Right lung (tissue), 10 donors: ENCODE measurements at places on chromosomes 2 and 18. TPM values are rescaled to one million over a fixed set of nuclear protein-coding genes. Genes with fewer than 3 reads are reported as not detected.

The C2orf66 gene
- 0.40 TPM for polyA plus RNA-seq

The FAM124B gene
- polyA plus RNA-seq: 34.6 TPM

The REG3G gene
- polyA plus RNA-seq: not detected

The MATN3 gene
- polyA plus RNA-seq: 9.1 TPM

The ITM2C gene
- 284 TPM for polyA plus RNA-seq

The TUBB6 gene
- polyA plus RNA-seq: 66.7 TPM

The SKA1 gene
- 9.8 TPM for polyA plus RNA-seq

The QPCT gene
- polyA plus RNA-seq: 19.5 TPM

The RNF125 gene
- 7.8 TPM for polyA plus RNA-seq

The EPG5 gene
- 34.5 TPM for polyA plus RNA-seq

The SPP2 gene
- 0.27 TPM for polyA plus RNA-seq

The VIT gene
- polyA plus RNA-seq: 0.12 TPM

GRCh38 chr2:112523291-112523777, 18.9 kb upstream of the POLR1B start:
- DNase-seq: no peak

GRCh38 chr2:152028182-152028862, 70.5 kb downstream of the CACNB4 start:
- DNase-seq: no peak

DNA sequence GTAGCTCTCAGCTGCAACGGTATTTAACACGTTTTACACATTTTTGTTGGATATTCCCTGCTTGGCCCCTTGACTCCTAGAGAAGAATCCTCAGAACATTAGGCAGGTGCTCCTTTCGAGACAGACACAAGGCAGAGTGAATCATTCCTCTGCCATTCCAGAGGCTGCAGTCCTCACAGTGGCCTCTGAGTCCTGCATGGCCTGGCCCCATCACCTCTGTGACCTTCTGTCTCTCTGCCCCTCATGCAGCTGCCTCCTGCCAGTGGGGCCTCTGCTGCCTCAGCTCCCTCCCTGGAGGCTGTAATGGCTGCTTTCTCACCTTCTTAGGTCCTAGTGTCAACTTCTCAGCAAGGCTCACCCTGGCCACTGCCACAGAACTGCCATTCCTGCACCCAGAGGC, 101.3 kb downstream of the PTPRM start:
- DNase-seq: no peak

- no peak for DNase-seq
Observed at GRCh38 chr2:9703701-9704221, 73.0 kb upstream of the YWHAQ start.

- no peak for DNase-seq
Observed at GRCh38 chr2:241592126-241592845, 33.7 kb downstream of the BOK start.

DNA sequence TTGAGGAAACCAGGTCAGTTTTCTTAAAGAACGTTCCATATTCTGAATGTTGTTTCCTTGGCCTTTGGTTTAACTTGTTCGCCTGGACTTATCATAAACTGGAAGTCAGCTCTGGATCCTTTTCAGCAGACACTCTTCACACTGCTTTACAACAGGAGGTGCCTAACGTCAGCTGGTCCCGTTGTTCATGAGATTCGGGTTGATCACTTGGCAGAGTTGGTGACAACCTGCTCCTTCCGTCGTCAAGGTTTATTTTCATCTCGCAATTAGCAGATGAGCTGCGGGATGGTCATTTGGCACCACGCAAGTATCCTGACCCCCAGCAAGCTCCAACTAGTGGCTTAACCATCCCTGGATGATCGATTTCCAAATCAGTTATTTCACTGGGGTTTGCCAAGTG, 23.0 kb upstream of the BIN1 start:
- DNase-seq: no peak

- DNase-seq: no peak
Observed at GRCh38 chr2:101754618-101755017, 57.1 kb downstream of the MAP4K4 start.

DNA sequence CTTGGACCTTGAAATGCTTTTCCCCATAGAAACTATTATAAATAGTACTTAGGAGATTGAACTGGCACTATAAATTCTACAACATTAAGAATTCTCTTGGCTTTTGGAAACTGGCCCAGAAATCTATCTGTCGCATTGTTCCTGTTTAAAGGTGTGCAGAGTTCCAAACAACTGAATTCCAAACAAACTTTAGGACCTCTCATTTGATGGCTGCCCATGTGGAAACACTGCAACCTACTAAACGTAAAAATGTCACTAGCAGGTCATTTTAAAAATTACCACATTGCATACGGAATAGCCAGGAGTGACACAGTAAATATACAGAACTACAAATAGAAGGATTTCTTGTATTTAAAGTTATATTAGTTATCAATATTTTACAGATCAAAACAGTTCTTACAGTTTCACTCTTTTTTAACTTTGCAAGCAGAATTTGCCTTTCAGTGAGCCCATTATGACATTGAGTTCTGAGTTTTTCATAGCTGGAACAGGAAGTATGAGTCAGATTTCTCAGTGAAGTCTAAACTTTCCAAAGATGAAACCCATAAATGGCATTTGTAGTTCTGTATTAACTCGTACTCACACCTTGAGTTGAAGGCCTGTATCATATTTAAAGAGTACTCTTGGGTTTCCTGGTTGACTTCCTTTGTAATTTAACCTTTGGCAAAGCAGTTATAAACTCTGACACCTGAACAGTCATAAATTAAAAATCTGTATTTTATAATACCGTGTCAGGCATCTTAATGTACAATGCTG, 142.3 kb upstream of the BOD1L2 start:
- no peak for DNase-seq

- no peak for DNase-seq
Observed at GRCh38 chr2:224608104-224608503, 22.9 kb upstream of the CUL3 start.

DNA sequence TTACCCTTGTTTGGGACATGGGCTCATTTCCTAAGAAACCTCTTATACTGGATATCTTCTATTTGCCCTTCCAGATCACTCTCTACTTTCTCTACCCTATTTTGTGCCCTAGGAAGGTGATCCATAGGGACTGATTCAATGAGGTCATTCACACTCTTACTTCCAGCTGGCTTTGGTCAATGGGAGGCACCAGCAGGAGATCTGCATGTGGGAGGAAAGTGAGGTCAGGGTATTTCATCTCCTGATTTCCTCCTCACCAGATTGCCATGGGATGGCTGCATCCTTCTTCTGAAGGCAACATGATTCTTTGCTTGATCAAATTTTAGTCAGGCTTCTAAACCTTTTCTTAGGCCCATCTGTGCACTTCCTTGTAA, 15.2 kb downstream of the M1AP start:
- no peak for DNase-seq

DNA sequence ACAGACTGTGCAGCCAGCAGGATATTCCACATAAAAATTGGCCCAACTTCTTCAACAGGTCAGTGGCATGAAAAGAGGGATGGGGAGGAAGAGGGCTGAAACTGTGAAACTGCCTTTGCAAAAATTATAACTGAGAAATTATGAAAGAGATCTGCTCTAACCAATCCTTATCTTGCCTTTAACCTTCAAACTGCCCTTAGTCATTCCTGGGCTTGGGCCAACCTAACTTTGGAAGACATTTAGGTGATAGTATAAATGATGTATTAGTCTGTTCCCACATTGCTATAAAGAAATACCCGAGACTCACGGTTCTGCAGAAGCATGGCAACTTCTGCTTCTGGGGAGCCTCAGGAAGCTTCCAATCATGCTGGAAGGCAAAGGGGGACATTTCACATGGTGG, 74.5 kb downstream of the RPL31 start:
- DNase-seq: no peak

GRCh38 chr2:196481324-196481697, 158.2 kb upstream of the CCDC150 start:
- DNase-seq: no peak

DNA sequence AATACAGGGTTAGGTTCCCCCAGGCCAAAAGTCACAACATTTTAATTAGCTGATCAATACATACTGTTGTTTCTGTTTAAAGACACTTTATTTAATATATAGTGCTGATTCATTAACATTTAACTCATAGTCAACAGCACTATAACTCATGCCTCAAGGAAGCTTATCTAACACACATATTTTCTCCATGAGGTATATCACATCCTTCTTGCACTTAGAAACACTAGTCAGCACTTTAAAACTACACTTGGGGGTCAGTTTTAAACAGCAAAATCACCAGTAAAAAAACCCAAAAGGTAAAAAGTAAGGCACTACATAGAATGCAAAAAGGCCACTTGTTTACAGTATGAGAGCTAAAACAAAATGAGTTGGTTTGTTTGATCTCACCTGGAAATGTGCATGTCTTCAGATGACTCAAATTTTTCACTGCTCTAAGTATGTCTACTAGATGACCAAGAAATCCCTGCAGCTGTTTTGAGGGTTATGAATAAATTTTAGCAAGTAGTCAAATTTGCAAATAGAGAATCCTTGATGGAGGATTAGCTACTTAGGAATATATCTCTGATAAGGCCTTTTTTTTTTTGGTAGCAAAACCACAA, 54.1 kb upstream of the EPB41L5 start:
- no peak for DNase-seq

DNA sequence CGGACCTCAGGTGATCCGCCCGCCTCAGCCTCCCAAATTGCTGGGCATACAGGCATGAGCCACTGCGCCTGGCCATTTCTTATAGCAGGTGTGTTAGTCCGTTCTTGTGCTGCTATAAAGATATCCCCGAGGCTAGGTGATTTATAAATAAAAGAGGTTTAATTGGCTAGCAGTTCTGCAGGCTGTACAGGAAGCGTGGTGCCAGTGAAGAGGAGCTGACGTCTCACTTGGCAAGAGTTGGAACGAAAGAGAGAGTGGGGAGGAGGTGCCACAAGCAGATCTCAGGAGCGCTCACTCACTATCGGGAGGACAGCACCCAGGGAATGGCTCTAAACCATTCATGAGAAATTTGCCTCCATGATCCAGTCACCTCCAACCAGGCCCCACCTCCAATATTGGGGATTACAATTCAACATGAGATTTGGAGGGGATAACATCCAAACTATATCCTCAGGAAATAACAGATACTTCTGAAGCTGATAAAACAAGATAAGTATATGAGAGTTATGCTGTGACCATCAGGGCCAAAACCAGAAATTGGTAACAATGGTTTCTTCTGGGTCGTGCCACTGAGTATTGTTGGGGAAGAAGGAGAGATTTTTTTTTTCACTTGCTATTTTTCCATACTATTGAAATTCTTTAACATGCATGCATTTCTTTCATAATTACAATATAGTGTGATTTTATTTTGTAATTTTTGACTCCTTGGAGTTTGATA, 7.4 kb upstream of the RMC1 start:
- no peak for DNase-seq

GRCh38 chr2:11802782-11803191, 56.4 kb downstream of the LPIN1 start:
- DNase-seq: no peak

DNA sequence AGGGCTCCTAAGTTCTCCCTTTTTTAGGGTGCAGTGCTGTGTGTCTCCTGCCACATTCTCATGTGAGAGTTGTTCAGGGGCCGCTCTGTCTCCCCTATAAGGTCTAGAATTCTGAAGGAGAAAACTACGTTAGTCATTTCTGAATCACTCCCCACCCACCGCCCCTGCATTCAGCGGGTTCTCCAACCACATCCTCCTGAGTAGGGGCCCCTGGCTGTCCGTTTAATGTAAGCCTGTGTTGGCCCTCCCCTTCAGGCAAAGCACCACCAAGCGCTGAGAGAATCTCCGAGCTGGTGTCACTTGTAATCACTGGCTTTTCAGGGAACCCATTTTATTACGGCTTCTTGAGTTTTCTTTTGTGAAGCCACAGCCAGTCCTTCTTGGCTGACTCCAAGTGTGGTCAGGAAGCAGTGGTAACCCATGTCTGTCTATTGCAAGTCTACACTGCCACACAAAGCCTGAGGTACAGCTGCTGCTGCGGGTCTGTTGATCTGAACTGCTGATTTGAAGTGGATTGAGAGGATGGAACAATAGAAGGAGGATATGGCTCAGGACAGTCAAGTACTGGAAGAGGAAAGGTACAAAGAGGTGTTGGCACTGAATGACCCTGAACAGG, 16.9 kb downstream of the LCT start:
- no peak for DNase-seq

- DNase-seq: no peak
Observed at GRCh38 chr2:55063713-55064323, 13.6 kb upstream of the RTN4 start.

GRCh38 chr2:143474586-143474985, 345.4 kb downstream of the ARHGAP15 start:
- no peak for DNase-seq

GRCh38 chr2:99846462-99847107, 295.8 kb downstream of the AFF3 start:
- DNase-seq: no peak

DNA sequence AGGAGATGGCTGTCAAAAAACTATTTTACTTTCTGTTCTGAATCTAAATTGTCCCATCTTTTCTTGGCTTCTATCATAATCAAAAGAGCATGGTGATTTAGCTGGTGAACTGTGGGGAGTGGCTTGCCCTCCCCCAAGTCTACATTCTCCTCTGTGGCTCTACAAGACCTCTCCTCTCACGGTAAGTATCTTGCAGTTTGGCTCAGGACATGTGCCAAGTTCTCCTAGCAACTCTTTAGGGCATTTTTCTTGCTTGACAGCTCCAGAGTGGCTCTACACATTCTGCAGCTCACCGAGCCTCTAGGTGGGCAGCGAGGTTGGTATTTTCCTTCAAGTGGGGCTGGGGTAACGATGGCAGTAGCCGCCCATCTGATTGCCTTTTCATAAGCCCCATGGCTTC, 29.1 kb downstream of the SLC4A5 start:
- DNase-seq: no peak

DNA sequence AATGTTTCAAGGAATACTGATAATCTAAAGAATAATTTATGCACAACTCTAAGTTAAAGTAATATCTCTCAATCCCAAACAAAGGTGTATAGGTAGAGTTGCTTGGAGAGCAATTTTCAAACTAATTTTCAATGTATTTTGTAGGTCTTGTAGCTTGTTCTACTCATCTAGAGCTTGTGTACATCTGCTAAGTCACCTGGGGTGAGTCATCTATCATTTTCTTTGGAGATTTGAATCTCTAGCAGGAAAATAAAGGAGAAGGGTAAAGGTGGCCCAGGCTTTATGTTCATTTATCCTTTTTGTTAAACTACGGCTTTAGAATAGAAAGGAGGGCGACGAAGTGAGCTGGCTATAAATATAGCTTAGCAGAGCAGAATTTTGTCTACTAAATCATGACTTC, 76.8 kb upstream of the THUMPD2 start:
- DNase-seq: no peak

DNA sequence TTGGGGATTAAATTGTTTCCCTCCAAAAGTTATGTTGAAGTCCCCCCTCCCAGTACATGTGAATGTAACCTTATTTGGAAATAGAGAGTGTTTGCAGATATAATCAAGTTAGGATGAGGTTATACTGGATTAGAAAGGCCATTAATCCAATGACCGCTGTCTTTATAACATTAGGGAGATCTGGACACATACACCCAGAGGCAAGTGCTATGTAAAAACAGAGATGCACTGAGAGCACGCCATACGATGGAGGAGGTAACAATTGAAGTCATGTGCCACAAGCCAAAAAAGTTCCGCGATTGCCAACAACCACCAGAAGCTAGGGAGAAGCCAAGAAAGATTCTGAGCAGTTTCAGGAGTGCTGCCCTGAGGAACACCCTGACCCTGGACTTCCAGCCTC, 153.3 kb downstream of the RNF144A start:
- DNase-seq: no peak

- DNase-seq: no peak
Observed at GRCh38 chr2:226674123-226674522, 125.5 kb downstream of the IRS1 start.
